T follicular helper cell (primary cell): ENCODE measurements at places on chromosomes 3 and 15.

GRCh38 chr3:102936511-102937045 lies 501.8 kb downstream of the ZPLD1 start:
- no peak for DNase-seq

DNA sequence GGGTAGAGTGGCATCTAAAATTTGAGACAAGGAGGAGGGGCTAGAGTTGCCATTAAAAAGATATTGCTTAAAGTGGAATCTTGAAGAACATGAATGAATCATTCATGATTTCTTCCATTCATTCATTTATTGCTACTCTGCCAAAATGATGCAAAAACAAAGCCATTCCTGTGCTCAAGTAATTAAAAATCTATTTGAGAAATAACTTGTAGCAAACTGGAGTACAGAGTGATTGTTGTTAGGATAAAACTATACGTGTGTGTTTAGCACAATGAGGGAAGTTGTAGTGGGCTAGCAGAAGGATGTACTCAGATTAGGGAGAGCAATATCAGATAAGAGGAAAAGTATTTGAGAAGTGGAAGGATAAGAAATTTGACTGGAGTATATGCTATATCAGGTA lies 11.7 kb upstream of the CLDN1 start:
- DNase-seq = no peak

- DNase-seq = no peak
These were observed 96.1 kb downstream of the TFDP2 start for GRCh38 chr3:142053244-142053643.

DNA sequence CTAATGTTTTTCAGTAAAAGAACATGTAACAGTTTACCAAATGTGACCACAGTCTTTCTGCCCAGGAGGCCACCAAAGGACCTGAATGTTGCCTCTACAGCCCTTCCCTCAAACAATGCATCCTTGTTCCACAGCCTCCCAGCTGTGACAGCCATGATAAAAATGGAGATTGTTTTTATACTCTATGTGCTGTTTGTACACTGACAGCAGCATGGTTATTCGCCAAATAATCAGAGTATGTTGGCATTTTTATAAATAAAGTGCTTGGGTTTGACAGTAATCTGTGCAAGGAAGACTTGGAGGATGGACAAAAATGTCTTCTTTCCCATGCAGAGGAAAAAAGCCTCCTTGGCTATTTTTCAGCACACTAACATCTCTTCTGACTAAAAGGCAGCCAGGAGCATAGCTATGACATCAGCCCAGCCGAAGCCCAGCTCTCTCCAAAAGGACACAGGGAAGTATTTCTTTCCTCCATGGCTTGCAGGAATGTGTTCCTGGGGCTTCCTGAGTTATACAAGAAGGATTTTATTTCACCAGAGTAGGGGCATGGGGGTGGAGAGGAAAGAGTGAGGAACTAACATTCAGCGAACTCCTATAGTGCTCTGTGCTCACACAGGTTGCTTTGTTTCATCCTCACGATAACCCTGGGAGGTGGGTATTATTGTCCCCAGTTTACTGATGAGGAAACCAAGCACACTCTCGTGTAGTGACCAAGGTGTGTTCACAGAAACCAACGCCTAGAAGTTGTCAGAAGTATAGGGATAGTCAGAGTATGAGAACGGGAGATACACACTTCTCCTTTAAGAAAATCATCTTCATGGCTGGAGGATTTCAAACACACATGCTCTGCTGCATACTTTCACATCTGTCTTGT lies 339.7 kb downstream of the MECOM start:
- no peak for DNase-seq

DNA sequence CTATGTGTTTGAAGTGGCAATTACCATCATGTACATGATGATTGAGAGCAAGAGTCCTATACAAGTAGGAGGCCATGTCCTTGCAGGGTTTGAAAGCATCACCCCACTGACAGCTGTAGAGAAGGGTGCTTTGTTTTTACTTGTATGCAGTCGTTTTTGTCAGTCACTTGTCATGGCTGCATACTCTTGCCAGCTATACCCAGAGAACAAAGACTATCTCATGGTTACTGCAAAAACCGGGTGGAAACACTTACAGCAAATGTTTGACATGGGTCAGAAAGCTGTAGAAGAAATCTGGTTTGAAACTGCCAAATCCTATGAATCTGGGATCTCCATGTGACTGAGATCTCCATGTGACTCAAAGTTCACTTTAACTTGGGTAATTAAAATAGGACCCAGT lies 6.9 kb upstream of the PSMA4 start:
- DNase-seq = no peak

DNA sequence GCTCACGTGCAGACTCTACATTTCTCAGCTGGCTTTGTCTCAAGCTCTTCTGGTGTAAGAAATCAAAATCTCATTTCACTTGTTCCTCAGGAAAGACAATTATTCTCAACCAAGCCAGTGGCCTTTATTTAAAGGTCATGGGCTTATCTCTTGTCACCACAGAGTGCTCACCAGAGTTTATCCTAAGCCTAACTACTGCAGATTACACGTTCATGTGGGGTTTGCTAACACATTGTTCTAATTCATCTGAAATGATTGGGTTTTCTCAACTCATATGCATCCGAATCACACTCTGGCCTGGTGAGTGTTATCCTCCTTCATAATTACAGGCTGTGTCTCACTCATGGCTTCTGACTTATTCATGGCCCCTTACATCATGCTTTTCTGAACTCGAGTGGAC lies 83.3 kb upstream of the TSC22D2 start:
- no peak for DNase-seq

DNA sequence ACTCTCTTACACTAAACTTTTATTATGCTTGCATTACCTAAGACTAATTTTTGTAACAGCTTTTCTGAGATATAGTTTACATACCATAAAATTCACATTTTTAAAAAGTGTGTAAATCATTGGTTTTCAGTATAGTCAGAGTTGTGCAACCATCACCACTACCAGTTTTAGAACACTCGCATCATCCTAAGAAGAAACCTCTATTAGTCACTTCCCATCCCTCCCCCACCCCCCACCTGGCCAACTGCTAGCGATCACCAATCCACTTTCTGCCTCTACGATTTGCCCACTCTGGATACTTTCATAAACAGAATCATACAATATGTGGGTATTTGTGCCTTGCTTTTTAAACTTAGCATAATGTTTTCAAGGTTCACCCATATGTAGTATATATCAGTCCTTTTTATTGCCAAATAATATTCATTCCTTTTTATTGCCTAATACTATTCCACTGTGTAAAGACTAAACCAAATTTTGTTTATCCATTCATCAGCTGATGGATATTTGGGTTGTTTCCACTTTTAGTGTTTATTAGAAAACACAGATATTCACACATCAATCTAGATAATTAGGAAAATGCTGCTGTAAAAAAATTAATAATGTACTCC lies 23.0 kb downstream of the UBP1 start:
- DNase-seq = no peak

GRCh38 chr3:48405971-48406370 lies 23.9 kb downstream of the PLXNB1 start:
- DNase-seq = no peak

DNA sequence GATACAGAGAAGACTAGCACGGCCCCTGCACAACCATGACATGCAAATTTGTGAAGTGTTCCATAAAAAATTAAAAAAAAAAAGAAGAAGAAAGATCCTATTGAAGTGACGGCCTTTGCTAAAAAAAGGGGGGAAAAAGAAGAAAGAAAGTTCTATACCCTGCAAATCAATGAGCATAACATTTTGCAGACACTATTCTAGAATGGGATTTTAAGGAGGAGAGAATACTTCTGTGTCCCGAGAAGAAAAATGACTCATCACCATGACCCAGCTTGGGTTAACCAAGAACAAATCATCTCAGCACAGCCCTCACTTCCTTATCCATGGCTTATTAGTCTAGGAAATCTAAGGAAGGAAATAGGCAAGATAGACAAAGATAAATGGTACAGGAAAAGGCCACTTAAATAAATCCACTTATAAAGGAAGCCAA lies 7.4 kb upstream of the SH3BP5 start:
- DNase-seq = no peak

GRCh38 chr15:34154725-34155204 lies 52.9 kb downstream of the PGBD4 start:
- no peak for DNase-seq

GRCh38 chr15:83398626-83399025 lies 48.5 kb upstream of the SH3GL3 start:
- DNase-seq = no peak

- DNase-seq = no peak
These were observed 101.0 kb downstream of the ATP10A start for GRCh38 chr15:25761971-25762662.

- DNase-seq = no peak
These were observed 51.0 kb upstream of the STT3B start for GRCh38 chr3:31481697-31482096.

DNA sequence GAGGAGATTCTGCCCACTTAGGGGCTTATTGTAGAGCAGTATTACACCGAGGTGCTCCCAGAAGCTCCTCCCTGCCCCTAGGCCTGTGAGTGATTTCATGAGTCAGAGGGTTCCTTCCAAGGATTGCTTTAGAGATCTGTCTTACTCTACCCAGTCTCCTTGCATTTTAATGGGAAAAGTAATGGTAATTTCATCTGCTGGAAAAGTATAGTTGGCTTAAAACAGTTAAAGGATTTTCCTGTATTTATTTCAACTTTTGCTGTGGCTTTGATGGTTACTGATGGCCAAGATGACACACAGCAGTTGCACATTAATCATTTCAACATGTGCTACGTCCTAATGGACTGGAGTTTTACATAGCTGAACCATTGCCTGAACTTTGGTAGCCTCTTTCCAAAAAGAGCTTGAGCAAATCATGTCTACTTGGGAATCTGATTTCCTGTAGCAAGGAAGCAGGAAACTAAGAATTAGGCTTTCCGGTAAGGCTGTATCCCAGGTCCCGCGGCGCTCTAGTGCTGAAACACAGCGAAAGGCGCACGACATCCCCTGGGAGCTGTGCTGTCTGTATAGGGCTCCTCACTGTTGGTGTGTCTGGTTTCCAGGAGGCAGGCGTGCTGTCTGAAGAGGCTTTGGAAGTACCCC lies 9.2 kb upstream of the PGPEP1L start:
- no peak for DNase-seq

DNA sequence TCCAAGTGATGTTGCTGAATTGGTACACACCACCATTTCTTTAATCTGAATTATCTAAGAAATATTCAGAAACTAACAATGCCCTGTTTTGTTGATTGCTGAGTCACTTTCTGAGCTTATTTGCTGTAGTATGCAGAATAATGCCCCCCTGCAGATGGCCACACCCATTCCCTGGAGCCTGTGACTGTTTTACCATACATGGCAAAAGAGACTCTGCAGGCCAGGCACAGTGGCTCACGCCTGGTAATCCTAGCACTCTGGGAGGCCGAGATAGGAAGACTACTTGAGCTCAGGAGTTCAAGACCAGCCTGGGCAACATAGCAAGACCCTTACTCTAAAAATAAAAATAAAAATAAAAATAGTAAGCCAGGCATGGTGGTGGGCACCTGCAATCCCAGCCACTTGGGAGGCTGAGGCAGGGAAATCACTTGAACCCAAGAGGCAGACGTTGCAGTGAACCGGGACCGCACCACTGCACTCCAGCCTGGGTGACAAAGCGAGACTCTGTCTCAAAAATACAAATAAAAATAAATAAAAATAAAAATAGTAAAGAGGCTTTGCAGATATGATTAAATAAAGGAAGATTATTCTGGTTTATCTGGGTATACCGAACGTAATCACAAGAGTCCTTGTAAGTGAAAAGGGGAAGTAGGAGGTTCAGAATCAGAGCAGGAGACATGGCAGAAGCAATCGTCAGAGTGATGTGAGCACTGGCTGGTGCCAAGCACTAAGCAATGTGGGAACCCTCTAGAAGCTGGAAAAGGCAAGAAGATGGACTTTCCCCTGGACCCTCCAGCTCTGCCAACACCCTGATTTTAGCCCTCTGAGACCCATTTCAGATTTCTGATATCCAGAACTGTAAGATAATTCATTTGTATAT lies 19.0 kb downstream of the PCYT1A start:
- no peak for DNase-seq

DNA sequence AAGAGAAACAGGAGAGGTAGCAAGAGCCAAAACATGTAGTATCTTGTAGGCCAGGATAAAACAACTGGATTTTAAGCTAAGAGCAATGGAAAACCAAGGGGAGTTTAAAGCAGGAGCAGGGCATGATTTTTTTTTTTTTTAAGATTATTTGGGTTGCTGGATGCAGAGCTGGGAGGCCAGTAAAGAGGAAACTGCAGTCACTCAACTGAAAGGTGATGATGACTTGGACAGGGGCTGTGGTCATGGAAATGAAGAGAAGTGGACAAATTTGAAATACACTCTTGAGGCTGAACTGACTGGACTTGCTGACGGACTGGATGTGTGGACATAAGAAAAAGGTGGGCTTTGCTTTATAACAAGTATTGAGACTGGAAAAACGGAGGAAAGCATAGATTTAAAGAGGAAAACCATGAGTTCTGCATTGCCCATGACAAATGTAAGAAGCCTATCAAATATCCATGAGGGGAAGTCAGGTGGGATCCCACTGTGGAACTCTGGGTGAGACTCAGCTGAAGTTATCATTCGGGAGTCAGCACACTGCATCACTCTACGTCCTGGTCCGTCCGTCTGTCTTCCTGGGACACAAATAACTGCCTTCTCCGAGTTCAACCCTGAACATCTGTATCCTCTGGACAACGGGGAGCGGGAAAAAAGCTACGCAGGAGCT lies 688 bp downstream of the XPC start:
- no peak for DNase-seq

- no peak for DNase-seq
These were observed 21.5 kb downstream of the CNOT10 start for GRCh38 chr3:32706348-32707025.

DNA sequence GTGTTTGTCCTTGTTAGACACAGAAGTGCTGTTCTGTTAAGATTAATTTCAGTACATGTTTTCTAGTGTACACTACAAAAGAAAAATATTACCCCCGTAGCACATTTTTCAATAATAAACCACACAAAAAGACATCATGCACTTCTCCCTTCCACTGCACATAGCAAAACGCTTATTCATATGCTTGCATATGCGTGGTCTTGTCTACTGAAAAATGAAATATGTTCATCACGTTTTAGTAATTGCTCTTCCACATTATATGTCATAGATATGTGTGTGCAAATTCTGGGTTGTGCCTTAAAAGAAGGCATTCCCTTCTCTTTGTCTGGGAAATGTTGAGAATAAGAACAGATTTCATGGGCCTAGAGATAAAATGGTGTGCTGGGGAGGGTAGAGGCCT lies 353.9 kb downstream of the NSUN3 start:
- DNase-seq = no peak

DNA sequence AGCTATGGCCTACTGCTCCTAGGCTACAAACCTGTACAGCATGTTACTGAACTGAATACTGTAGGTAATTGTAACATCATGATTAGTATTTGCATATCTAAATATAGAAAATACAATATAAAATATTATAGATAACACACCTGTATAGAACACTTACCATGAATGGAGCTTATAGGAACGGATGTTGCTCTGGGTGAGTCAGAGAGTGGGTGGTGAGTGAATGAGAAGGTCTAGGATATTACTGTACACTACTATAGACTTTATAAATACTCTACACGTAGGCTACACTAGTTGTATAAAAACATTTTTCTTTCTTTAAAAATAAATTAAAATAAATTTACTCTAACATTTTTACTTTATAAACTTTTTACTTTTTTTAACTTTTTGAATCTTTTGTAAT lies 224.0 kb upstream of the CBLB start:
- no peak for DNase-seq

GRCh38 chr3:121722411-121722810 lies 27.1 kb downstream of the GOLGB1 start:
- DNase-seq = no peak
